ENCODE measurements at places on chromosomes 1 and 21.

DNA sequence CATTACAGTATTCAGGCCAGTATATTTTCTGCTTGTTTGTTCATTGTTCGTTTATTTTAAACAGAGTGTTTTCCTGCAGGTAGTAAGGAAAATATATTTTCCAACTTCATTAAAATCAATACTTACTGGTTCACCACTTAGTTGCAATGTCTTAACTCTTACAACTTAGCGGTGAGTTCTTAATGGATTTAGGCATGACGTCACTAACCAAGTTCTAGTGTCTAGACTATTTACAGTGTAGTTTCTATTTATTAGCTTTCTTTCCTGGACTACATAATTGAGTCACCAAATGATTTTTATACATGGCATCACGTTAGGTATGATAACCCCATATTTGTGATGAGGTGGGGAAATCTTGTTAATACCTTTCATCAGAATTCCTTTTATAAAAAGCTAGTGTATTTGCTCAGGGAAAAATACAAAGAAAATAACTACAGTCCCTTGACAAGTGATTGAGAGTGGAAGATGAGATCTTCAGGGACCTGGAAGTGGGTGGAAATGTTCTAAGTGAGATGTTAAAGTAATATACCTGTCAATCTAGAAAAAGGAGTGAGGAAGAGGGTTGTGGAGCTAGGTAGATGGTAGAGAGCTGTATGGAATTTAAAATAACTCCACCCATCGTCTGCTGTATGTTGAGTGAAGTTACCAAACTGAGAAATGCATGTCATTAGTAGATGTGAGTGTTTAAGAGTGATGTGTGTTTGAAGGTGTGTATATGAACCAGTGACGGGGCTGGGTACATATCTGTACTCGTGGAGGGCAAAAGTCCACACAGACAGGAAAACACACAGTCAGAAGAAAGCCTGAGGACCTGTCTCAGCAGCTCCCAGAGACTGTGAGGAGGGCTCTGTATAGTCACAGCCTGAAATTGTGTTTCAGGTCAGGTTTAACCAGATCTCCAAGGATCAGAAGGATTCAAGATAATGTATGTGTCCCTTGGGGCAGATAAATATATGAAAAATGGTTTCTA, 197.6 kb upstream of the ADAMTS5 start:
- DNase-seq: no peak

GRCh38 chr21:23853796-23854379, 1753.4 kb downstream of the MRPL39 start:
- DNase-seq: no peak

DNA sequence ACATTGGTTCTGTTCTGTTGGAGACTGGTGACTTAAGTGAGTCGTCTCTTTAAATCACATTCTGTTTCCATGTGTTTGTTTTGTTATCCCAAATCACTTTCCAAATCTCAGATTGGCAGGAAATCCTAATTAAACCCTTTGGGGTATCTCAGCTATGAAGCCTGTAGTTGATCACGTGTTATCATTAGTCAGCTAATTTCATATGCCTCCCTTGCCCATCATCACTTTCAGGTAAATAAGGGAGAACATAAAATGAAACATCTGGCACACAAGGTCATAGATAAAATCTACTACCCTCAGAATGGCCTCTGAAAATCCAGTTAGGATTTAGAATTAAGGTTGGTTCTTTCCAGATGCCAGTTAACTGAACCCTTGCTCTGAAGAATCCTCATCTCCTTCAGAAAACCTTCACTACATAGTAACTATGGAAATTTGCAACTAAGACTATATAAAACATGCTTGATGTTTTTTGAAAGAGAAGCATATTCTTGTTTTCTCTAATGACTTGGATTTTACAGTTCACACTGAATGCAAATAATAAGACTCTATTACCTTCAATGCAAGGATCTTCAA, 401.5 kb downstream of the DSCAM start:
- no peak for DNase-seq

GRCh38 chr1:55751776-55752175, 536.6 kb upstream of the USP24 start:
- DNase-seq: no peak

- DNase-seq: no peak
Observed at GRCh38 chr21:38993561-38993960, 187.8 kb downstream of the ETS2 start.

- peak; percentile 79 for DNase-seq
Observed at GRCh38 chr1:246689409-246690008, 34.7 kb upstream of the SCCPDH start.

GRCh38 chr1:26153966-26154532, 4.8 kb upstream of the FAM110D start:
- no peak for DNase-seq

GRCh38 chr1:19351873-19352272, 39.7 kb downstream of the SLC66A1 start:
- no peak for DNase-seq

- no peak for DNase-seq
Observed at GRCh38 chr1:168121401-168122011, 15.2 kb downstream of the GPR161 start.

- no peak for DNase-seq
Observed at GRCh38 chr1:212366901-212367300, 47.8 kb downstream of the PACC1 start.

GRCh38 chr21:24938573-24938972, 668.7 kb downstream of the MRPL39 start:
- DNase-seq: no peak

GRCh38 chr21:25586326-25586725, 21.0 kb downstream of the MRPL39 start:
- DNase-seq: no peak

GRCh38 chr1:212916481-212917133, 33.7 kb upstream of the VASH2 start:
- DNase-seq: no peak

DNA sequence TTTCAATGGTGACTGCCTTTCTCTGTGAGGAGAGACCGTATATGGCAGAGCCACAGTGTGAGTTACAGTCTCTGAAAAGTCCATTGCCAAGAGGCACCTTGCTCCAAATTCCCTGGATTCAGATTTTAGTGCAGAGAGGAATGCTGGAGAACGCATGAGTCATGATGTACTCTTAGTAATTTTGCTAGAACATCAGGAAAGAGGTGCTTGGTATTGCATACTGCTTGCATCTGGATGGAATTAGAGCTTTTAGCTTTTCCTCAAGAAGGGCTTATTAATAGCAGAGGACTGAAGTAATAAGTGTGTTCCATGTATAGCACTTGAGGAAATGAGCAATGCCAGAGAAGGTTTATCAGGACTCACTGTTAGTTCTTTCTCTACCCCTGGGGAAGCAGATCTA, 40.5 kb upstream of the AKT3 start:
- no peak for DNase-seq

- DNase-seq: no peak
Observed at GRCh38 chr1:24454673-24455072, 39.1 kb downstream of the NIPAL3 start.

DNA sequence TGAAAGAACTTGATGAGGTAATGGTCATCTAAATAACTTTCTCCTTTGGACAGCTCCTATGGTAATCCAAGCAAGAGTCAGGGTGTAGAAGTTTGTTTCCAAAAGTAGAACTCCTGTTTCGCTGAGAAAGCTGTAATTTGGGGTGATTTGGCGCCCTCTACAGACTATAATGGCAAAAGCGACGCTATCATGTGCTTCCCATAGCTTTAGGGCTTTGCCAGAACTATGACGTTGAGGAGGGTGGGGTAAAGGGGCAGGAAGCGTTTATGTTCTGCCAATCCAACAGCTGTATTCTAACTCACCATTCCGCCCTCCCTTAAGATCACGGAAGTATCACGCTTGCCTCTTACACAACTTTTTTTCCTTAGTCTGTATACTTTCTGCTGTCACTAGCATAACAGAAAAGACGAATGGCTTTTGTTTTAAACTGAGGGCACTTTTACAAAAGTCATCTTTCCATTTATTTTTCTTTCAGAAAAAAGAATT, at the start of gene FMO4:
TSS of gene FMO4 (plus strand) at position 349 of the 486 bp plus-strand sequence. CDS start 5,643 bp downstream, outside the sequence.
- DNase-seq: peak; percentile 73

GRCh38 chr1:3056641-3057040, 12.4 kb upstream of the PRDM16 start:
- no peak for DNase-seq
